ENCODE measurements at places on chromosomes 2 and 18. TPM values are rescaled to one million over a fixed set of nuclear protein-coding genes. Genes with fewer than 3 reads are reported as not detected.

Gene UGT1A4
- not detected for total RNA-seq

Gene ZNF385B
- total RNA-seq, result not detected

Gene STAM2
- 20.3 TPM for total RNA-seq

Gene AQP12B
- not detected for total RNA-seq

Gene SNTG2
- not detected for total RNA-seq

Gene CDH2
- 16.9 TPM for total RNA-seq

All from mammary microvascular endothelial cell (primary cell).